Stimulated activated CD4-positive, alpha-beta T cell treated with anti-CD3 and anti-CD28 coated beads, Interleukin-12 subunit alpha, Interleukin-12 subunit beta, amount 100 ng/mL, for 24 hours (primary cell): ENCODE measurements at places on chromosomes 11 and 22.

GRCh38 chr11:134207538-134208239, 16.1 kb downstream of the NCAPD3 start:
- peak; percentile 28 for DNase-seq

DNA sequence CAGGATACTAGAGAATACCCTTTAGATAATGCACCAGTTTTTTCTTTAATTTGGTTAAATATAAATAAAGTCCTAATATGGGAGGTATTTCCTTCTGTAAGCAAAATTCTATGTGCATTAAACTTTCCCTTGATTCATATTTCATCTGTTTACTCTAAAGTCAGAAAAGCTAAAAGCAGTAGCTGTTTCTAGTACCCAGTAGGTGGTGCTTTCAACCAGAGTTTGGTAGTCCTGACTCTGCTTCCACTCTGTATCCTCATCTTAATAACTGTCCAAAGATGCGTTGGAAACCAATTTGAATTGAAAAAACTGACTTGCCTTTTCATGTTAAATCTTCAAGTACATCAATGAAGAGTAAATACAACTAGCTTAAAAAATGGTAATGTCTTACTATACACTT, 1065.2 kb downstream of the JRKL start:
- no peak for DNase-seq

DNA sequence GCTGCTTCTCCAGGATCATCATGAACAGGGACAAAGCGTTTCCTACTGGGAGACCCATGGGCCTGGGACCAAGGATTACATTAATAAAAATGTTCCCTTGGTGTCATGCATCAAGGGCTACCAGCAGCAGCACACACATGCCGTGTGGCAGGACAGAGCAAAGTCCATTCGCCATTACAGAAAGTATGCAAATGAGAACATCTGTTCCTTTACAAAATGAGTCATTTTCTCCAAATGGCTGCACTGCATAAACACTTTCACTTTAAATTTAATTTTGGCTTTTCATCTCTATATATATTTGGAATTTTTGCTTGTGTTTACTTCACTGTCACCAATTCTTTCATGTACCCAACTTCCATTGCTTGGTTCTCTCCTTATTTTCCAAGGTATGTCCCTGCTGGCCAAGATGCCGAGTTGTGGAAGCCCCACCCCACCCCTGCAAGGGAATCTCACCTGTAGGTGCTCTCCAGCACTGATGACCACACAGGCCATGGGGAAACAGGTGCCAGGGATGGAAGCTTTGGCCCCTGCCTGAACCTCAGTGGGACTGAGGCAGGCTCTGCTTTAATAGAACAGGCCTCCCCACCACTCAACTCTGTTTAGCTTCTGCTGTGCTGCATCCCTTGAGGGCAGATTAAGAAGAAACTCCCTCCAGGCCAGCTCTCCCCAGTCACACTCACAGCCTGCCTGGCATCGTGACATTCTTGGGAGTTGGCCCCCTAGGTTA, 15.6 kb upstream of the GNAZ start:
- no peak for DNase-seq

GRCh38 chr22:24414523-24414922, 12.9 kb upstream of the ADORA2A start:
- DNase-seq = no peak

DNA sequence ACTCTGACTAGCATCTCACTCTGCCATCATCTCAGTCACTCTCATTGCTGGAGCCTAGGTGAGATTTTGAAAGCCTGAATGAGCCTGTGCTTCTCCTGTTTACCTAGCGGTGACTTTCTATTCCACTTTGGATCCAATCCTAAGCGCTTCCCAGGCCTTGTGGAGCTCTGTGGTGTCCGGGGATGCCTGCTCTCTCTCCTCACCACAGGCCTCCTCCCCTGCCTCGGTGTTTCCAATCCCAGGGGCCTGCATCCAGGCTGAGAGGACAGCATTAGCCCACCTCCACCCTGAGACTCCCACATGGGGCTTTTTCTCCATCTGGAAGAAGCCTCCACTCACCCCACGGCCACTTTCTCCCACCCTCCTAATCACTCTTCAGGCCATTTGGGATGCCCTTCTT, 380.3 kb downstream of the NTM start:
- no peak for DNase-seq
